ENCODE measurements at places on chromosomes 2 and 18.

GRCh38 chr2:70511971-70512729, 41.5 kb downstream of the TGFA start:
- no peak for DNase-seq

- DNase-seq, result no peak
These were observed 1794.7 kb upstream of the PIK3C3 start for GRCh38 chr18:40160361-40160760.

DNA sequence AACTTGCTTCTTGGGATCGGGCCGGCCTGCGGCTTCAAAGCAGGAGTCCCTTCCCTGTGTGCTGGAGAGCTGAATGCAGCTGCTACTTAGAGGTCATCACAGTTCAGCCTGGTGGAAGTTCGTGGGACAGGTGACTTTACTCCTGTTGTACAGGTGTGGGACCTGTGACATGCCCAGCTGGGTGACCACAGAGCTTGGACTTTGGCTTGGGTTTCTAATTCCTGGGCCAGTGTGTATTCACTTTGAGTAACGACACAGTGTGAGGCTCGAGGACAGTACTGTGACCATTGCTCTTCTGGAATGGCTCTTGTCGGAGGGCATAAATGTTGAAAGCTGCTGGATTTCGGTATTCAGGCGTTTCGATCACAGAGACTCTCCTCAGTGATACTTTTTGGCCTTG, 114.5 kb downstream of the STPG4 start:
- DNase-seq, result no peak

DNA sequence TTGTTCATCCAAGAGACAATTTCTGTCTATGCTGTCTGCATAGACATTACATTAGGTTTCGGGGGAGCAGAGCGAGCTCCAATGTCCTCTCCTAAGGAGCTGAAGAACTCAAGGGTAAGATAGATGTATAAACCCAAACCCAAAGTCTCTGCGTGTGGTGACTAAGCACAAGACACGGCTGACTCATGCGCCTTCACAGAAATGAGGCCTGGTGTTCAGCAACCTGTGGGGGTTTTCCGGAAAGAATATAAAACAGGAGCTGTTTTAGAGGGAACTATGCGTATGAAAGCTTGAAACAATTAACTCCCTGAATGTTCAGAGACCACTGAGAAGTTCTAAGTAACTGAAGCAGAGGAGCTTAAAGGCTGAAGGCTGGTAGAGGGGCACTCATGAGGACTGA, 154.7 kb downstream of the SOX11 start:
- DNase-seq, result no peak

- no peak for DNase-seq
These were observed 138.4 kb downstream of the MBP start for GRCh38 chr18:76994086-76994654.

GRCh38 chr2:198374375-198375082, 570.1 kb downstream of the PLCL1 start:
- peak; percentile 12 for DNase-seq

DNA sequence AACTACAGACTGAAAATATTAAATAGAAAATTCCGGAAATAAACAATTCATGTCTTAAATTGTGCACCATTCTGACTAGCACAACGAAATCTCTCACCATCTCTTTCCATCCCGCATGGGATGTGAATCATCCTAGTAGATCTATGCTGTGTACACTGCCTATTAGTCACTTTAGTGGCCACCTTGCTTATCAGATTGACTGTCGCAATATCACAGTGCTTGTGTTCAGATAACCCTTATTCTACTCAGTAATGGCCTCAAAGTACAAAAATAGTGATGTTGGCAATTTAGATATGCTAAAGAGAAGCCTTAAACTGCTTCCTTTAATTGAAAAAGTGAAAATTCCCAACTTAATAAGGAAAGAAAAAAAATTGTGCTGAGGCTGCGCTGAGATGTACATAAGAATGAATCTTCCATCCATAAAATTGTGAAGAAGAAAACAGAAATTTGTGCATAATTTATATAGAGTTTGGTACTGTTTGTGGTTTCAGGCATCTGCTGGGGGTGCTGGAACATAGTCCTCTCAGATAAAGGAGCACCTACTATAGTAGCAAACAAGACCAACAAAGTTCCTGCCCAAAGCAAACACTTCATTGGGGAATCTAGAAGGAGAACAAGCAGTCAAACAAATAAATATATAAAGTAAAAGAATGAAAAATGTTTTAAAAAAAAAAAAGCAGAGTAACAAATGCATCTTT, 12.0 kb downstream of the PSMD1 start:
- no peak for DNase-seq

DNA sequence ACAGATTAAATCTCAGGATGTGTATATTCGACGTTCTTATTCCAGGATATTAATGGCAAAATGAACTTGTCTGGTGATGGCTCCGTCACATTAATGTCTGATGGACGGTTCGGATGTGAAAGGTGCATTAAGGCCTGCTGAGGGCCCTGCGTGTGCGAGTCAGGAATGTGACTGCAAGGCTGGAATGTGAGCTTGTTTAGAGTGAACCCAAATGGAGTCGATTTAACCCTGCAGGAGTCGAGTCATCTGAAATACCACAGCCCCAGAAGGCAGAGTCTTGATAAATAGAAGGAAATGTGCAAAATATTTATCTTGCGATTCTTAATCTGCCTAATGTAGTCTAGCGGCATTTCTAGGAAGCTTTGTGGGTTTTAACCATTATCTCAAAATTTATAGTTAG, 44.3 kb downstream of the RDH14 start:
- DNase-seq, result no peak

- no peak for DNase-seq
These were observed 731.7 kb upstream of the ZNF804A start for GRCh38 chr2:183866666-183867065.
